ENCODE measurements at places on chromosomes 5 and 9.

DNA sequence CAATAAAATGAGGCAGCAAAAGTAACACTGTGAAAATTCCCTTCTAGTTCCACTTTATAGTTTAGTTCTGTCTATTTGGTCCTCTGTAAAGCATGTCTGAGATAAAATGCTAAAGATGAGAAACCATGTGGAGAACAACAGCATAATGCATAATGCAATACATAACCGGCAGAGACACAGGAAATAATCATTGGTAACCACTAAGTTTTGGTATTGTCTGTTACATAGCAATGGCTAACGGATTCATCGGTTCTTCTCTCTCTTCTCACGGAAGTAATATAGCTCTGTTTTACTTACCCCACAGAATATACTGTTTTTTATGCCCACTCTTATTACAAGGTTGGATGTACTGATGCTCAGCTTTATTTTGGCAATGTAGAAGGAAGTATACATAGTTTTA lies 158.9 kb downstream of the FAM174A start:
- no peak for DNase-seq

GRCh38 chr9:121607434-121608167 lies 43.8 kb upstream of the DAB2IP start:
- peak; percentile 21 for DNase-seq

DNA sequence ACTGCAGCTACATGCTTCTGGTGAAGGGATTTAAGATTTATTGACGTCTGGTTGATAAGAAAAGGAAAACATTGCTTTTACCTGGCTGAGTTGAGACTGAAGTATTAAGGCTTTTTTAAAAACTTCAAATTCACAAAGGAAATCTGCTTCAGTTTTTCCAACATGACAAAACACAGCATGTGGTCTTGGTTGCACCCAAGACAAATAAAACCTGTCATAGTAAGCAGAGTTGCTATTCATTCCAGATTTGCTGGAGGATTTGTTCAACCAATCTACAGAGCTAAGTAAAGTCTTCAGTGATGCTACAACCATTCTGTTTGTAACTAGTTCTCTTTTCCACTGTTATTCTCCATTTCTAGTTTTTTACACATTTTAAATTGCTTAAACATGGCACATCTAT lies 11.3 kb downstream of the C5orf63 start:
- DNase-seq: no peak

DNA sequence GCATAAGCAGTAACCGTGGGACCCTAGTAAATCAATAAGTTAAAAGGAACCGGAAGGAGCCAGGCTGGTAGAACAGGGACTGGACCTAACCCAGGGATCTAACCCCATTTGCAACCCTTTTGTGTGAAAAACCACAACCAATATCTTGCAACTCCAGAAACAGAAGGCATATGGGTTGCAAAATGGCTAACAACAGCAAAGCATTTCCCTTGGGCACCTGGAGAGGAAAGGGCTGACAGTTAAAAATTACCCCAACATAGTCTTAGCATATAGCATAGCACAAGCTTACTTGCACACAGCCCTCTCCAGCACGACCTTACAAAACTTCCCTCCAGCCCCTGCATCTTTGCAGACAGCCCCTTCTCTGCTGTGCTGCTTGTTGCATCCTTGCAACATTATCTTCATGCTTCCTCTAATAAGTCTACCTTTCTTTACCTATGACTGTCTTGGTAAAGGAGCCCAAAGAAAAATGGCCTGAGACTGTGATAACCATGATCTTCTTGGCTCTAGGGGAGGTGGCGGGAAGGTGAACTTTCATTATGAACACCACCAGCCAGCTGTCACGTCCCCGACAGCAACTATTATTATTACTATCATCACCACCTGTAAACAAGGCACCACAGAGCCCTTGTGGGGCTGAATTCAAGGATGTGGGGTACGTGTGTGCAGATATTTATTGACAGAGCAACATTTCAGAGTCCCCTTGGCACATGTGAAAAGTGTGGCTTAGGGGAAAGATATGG lies 49.8 kb downstream of the PRRC1 start:
- DNase-seq: no peak

DNA sequence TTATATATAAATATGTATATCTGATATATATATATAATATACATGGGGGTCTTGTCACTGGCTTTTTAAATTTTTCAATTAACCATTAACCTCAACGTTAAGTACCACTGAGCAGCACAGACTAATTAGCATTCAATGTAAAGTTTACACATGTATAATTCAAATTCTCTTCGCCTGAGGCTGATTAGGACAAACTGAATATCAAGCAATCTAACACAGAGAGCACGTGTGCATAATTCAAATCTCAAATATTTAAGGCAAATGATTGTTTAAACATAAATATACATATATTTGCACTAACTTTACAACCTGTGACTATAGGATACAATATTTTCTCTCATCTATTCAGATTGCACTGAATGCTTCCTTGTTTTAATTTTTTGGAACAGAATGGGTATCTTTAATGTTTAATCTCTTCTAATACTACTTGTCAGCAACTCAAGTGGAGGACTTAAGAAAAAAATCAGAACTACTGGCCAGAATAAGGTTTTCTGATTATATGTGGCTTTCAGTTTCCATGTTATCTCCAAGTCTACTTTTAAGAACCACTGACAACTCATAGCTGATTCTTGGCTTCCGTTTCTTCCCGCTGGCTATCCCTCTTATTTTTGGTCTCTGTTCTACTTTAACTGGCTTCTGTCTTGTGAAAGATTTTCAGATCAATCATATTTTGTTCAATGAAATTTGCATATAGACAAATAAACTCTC lies 204.8 kb downstream of the MLLT3 start:
- no peak for DNase-seq

DNA sequence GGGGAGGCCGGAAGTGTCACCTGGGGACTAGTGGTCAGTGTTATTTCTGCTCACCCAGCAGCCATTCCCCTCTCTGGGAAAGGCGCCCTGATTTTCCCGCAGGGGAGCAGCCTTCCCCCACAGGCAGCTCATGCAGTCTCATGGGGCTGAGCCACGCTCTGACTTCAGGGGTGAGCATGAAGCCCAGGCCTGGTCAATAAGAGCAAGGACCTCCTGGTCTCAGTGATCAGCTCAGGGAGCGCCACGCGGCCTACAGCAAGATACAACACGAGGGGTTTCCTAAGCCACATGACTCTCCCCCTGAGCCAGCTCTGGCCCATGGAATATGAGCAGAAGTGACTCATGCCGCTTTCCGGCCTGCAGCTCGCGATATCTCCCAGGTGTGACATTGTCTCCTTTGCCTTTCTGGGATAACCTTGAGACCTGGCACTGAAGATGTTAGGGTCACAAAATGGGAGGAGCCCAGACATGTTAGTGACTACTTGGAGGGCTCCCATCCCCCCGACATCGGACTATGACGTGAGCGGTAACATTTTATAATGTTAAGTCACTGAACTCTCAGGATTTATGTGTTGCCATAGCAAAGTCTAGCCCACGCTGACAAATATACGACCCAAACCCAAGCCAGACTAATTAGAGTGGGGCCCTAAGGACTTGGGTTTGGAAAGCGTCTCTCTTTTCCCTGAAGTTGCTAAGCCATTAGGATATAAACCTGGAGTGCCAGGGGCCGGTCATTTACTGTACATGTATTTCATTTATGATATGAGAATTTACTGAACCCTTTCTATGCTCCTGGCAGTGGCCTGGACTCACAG lies 46.5 kb upstream of the GFPT2 start:
- DNase-seq: no peak

GRCh38 chr5:72374844-72375243 lies 54.7 kb downstream of the PTCD2 start:
- no peak for DNase-seq

- DNase-seq: no peak
These were observed 823.2 kb downstream of the TLE1 start for GRCh38 chr9:80866121-80866520.

- DNase-seq: no peak
These were observed 46.2 kb upstream of the RUFY1 start for GRCh38 chr5:179504191-179504590.

- DNase-seq: no peak
These were observed 6.5 kb downstream of the IL7R start for GRCh38 chr5:35863159-35863558.

DNA sequence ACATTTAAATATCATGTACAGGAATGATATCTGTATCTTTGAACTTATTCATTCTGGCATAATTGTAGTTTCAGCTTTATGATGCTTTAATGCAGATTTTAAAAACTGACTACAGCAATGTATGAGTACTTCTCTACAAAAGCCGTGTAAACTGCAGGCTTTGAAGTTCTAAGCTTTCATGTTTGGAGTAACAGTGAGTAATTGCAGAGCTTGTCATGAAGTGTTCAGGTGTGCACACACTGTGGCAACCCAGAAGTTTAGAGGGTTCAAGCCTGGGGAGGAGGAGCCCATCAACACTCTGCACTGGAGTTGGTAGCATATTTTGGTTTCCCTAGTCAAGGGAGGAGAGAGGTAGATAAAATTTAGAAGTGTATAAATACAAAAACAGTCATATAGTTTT lies 130.9 kb downstream of the CD180 start:
- DNase-seq: no peak

GRCh38 chr5:158634714-158635113 lies 465.0 kb downstream of the EBF1 start:
- DNase-seq: no peak

DNA sequence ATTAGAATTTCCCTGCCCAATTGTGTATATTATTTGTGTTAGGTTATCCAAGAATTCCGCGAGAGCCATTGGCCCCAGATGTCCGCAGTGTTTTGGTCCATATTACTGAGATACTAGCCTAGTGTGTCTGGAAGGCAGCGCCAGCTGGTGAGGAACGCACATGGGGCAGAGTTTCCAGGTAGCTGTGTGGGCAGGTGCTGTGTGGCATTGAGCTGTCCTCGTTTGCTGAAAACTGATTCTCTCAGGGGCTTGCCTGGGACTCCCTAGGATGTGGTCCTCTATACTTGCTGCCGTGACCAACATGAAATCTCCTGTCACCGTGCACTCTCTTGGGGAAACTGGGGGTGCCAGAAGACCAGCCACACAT lies 288.7 kb downstream of the FANCC start:
- DNase-seq: no peak

DNA sequence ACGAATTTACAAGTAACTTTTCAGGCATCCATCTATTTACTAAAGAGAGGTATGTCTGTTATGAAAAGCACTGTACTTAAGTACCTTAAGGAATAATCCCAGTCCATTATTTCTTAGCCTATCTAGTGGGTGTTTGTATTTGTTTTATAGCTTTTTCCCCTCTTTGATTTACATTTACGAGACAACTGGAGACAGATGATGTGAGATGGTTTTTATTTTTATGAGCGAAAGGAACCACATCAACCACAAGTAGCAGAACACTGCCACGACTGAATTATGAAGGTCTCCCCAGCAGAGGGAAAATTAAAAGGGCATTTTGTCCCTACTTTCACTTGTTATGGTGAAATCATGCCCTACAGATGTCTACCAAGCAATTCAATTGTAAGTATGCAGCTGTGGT lies 357.8 kb downstream of the NFIB start:
- no peak for DNase-seq

GRCh38 chr5:179430193-179431175 lies 85.2 kb upstream of the ADAMTS2 start:
- no peak for DNase-seq

- no peak for DNase-seq
These were observed 378.8 kb upstream of the TLE4 start for GRCh38 chr9:79193001-79193400.

GRCh38 chr9:121156263-121156731 lies 45.4 kb downstream of the RAB14 start:
- peak; percentile 7 for DNase-seq

DNA sequence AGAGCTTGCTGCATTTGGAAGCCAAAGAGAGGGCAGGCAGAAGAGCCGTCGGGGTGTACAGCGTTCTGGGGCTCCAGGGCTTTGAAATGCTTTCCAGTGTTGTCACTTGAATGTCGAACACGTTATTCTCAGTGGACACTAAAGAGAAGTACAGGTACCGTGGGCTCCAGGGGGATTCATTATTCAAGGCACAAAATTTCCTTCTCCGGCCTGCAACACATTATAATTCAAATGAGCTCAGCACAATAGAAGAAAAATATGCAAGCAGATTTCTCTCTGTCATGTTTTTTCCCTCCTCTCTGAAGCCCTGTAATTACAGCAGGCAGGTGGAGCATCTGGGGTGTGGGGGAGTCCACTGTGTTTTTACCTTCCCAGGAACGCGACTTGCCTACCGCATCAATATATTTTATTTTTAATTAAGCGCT lies 293.1 kb downstream of the ZSWIM6 start:
- no peak for DNase-seq

DNA sequence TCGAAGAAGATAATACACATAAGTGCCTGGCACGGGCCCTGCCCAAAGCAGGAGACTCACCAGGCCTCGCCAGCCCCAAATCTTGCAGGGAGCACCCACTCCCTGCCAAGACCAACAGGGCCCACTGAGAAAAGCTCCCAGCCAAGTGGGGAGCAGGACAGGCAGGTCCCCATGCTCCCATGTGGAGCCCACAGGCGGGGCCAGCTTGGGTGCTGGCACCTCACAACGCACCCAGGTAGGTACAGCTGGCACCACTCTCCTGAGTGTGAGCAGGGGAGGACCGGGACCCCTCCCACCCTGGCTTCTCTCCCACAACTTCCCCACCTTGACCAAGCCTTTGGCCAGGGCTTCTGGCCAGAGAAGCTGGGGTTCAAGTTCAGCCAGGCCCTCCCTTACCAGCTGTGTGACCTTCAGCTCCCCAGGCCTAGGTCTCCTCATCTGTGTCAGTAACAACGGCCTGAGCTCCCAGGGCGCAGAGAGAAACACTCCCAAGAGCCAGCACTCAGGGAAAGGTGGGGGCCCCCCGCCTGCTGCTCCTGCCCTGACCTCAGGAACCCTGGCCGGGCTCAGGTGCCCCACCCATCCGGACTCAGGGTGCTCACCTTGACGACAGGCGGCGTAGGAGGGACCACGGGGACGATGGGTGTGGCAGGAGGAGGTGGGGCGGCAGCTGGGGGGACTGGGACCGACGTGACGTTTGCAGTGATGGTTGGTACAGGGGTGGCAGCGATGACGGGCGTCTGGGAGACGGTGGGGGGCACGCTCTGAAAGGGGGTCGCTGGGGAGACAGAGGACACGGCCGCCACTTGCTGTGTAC lies 17.8 kb downstream of the BRD3 start:
- no peak for DNase-seq

- no peak for DNase-seq
These were observed 623.1 kb downstream of the BNC2 start for GRCh38 chr9:16247188-16247875.

GRCh38 chr9:137784641-137785513 lies 92.7 kb upstream of the CACNA1B start:
- DNase-seq: no peak

DNA sequence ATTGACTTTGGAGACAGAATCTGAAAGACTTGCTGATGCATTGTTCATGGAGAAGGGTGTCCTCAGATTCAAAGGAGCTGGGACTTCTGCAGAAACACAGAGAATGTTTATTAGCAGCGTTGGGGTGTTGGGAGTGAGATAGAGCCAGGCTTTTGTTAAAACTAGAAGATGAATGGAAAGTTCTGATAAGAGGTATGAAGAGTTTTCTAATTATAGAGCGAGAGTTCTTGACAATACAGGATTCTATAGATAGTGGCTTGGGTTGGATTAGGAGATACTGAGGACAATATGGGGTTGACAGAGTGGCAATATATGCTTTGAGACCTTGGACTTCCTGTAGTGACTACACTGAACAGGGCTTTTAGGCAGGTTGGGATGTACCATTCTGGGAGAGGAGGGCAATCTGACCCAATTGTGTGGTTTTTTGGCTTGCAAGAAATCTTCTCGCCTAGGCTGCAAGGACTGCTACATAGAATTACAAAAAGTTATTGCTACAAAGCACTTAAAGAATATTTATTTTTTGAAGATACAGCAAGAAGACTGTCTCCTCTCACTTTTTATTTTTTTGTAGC lies 83.1 kb downstream of the FER start:
- no peak for DNase-seq

- DNase-seq: peak; percentile 42
These were observed 19.4 kb downstream of the GARNL3 start for GRCh38 chr9:127283917-127284497.
